Urothelium cell line (cell line): ENCODE measurements at places on chromosomes 3 and 15.
A peak's percentile ranks its signal among the peaks of the same experiment; 100 is the strongest.

GRCh38 chr3:194740859-194741491 is 55.3 kb downstream of the FAM43A start:
- peak; percentile 84 for DNase-seq

DNA sequence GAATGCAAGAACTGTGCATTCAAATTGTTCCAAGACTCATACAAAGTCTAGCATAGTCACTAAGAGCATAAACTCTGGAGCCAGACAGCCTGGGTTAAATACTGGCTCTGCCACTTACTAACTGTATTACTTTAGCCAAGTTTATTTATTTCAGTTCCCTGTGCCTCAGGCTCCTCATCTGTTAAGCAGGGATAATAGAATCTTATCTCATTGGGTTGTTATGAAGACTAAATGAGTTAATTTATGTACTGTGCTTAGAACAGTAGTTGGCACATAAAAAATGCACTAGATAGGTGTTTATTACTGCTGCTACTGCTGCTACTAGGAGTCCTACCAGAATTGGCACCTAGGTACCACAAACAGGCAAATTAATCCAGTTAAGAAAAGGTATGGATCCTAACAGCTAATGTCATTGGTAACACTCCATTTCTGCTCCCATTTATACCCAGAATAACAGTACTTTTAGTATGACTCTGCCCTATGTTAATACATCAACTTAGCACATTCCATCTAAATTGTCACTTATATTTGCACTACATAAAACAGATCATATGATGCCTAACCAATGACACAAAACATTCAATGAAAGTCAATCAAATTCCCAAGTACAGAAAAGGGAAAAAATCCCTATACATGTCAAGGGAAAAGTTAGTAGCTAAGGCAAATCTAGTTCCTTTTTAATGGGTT is 45.7 kb downstream of the GSK3B start:
- DNase-seq = no peak

DNA sequence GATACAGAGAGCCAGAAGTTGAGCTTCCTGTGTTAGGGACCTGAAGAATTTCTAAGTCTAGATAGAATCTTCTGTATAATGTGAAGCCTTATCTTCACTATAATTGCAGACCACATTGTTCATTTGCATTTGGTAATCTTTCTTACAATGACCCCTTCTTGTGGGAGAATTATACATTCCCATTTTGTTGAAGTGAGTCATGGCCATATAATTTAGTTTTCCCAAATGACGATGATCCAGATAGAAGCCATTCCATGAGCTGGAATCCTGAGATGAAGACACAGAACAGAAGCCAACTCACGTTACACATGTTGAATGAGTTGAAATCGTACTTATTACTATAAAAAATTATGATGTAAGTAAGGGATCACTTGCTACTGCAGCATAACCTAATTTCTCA is 187.8 kb downstream of the TUSC7 start:
- DNase-seq = no peak

DNA sequence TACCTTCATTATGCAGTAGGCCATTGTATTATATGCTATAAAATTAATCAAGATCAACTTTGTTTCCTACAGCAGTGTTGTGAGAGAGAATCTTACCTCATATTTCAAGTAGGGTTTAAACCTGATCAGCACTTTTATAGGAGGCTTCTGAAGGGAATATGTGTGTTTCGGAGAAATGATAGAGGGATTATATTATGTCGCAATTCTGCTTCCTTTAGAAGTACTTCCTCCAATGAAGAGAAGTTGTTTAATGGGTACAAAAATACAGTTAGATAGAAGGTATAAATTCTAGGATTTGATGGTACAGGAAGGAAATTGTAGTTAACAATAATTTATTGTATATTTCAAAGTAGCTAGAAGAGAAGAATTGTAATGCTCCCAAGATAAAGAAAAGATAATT is 54.9 kb downstream of the NSUN3 start:
- DNase-seq = no peak

- no peak for DNase-seq
Observed at GRCh38 chr15:81968691-81969090, 77.1 kb downstream of the MEX3B start.

DNA sequence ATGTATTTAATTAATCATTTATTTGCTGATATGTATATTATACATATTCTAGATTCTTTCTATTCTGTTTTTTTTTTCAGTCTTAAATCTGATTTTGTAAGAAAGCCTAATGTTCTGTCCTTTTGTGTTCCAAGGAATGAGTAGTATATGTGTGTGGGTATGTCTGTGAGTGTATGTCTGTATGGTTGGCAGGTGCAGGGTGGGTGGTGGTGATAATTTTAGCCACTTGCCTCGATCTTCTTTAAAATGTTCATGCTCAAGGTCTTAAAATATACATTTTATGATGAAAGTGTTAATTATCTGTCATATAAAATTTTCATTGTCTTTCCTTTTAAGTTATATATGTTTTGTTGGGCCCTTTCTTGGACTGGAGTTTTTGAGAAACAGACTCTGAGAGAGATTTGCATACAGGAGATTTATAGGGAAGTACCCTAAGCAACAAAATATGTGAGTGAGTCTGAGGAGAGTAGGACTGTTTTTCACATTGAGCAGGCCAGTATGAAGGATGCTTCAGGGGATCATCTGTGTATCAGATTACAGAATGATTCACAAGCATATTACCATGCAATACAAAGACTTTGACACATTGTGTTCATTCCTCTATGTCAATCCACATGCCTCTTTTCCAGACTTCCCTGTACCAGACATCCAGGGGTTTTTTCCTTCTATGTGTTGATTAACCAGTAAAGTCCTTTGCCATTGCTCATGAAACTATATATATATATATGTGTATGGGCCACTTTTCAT is 211.0 kb upstream of the DPPA4 start:
- DNase-seq = no peak

DNA sequence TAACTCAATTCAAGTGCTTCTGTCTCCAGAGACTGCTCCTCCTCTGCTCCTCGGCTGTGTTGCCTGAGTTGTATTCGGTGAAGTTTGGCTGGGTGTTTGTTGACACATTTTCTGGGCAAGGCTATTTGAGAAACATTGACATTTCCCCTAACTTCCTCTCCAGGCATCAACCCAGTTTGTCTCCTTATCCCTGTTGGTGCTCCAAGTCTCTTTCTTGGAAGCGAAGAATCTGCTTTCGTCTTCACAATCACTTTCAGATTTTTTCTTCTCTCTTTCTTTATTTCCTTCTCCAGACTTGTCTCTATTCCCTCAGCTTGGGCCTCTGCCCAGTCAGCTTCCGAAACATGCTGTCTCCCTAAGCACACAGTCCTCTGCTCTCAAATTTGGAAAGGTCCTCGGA is 84.7 kb downstream of the ETV5 start:
- DNase-seq = no peak

- DNase-seq = no peak
Observed at GRCh38 chr3:32499585-32499984, 3.1 kb downstream of the CMTM6 start.

DNA sequence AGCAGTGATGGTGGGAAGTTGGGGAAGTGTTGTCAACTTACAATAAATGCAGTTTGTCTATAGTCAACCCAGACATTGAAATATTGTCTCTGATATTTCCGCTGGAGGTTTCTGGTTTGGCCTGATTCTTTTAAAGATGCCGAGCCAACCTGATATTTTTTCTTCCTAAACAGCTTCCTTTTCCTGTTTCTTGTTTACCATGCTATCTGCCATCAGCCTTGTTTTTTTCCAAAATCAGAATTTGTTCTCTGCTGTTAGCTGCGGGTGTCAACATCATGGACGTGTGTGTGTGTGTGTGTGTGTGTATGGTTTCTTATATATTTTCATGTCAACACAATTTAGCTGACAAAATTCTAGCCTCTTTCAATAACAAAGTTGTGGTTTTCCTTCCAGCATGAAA is 41.2 kb upstream of the XCR1 start:
- DNase-seq = no peak

DNA sequence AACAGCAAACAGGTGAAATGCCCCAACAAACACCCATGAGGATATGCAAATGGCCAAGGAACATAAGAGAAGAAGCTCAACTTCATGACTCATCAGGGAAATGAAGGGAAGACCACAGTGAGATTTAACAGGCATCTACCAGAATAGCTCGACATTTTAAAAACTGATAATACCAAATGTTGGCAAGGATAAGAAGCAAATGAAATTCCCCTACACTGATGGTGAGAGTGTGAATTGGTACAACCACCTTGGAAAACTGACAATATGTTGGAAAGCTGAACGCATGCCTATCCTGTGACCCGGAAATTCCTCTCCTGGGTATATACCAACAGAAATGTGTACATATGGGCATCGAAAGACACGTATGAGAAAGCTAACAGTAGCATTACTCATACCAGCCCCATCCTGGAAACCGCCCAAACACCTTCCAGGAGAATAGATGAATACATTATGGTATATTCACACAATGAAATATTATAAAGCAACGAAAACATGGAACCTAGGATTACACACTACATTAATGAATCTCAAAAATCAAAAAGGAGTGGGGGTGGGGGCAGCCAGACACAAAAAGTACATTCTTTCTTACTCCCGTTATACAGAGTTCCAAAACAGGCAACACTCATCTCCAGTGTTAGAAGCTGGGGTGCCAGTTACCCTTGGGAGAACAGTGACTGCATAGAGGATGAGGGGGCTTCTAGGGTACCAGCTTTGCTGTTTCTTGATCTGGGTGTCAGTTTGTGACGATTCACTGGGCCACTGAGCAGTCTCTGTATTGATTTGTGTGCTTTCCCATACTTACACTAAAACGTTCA is 16.9 kb downstream of the RFTN1 start:
- DNase-seq = no peak

DNA sequence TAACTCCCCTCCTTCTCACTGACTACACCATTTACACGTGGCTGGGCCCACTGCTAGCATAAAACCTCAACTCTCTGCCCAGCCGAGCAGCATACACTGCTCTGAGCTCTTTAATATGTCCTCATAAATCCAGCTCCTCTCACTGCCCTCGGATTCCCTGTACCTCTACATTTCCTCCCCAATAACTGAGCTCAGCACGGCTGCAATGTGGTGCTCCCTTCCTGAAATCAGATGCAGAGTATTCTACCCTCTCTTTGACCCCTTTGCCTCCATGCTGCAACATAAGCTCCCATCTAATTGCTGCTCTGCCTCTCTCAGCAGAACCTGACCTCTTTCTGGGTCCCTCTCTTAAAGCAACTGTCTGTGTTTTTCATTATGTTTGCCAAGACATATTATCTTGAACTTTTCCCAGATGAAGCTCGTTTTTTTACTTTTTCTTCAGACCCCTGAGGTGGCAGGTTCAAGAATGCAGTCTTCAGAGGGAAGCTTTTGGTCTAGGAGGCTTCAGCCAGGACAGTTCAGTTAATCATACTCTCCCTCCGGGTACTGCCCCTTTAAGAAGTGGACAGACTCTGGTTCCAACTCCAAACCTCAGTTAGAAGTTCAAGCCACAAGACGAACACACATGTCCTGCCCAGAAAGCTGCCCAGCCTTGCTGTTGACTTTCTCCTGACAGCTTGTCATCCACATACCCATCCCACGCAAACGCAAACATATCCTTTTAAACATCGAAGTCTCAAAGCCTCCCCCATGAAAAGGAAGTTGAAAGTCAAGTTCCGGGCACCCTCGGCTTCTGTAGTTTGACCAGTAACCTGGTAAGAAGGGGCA is 81.1 kb upstream of the NEO1 start:
- peak; percentile 11 for DNase-seq

DNA sequence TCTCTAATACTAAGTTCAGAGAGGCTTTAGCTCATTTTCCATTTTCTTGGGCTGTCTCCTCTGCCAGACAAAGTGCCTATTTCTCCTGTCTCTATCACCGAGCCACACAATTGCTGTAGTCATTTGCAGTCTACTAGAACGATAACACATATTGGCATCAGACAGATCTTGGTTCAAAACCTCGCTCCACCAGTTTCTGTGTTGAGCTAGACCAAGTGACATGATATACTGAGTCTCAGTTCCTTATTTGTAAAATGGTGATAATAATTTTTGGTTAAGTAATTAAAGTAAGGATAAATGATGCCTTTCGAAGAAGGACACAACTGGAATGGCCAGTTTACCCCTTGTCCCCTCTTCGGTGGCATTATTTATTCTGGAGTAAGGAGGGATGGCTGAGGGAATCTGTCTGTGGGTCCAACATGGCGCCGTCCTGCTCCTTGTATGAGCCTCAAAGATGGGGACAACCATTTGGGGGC is 398 bp upstream of the RAB7A start:
- DNase-seq = no peak

GRCh38 chr3:63230146-63230545 is 48.0 kb upstream of the SYNPR start:
- no peak for DNase-seq

DNA sequence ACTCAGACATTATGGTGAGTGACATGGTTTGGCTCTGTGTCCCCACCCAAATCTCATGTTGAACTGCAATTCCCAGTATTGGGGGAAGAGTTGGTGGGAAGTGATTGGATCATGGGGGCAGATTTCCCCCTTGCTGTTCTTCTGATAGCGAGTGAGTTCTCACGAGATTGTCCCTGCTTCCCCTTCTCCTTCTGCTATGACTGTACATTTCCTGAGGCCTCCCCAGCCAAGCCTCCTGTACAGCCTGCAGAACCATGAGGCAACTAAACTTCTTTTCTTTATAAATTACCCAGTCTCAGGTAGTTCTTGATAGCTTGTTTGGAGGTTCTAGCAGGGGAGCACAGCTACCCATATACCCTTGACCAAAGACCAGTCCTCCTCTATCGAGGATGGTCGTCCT is 45.9 kb downstream of the ADAM10 start:
- no peak for DNase-seq

DNA sequence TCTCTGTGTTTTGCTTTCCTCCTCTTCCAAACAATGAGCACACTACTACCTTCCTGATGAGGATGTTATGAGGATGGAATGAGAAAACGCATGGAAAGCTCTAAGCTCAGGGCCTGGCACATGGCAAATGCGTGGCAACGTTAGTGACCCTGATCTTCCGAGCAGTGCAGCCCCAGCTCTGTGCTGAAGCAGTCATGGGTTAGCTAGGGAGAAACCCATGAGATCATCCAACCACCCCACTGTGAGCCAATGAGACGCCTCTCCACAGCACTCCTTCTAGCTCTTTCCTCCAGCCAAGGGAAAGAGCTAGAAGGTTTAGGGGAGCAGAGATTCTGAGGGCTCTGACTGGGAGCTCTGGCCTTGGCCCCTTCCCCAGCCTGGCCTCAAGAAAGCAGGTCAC is 4.5 kb downstream of the CPN2 start:
- no peak for DNase-seq

- DNase-seq = no peak
Observed at GRCh38 chr15:67512933-67513714, 7.8 kb upstream of the C15orf61 start.

- DNase-seq = peak; percentile 71
Observed at GRCh38 chr3:53046171-53047170, 598 bp upstream of the SFMBT1 start.

DNA sequence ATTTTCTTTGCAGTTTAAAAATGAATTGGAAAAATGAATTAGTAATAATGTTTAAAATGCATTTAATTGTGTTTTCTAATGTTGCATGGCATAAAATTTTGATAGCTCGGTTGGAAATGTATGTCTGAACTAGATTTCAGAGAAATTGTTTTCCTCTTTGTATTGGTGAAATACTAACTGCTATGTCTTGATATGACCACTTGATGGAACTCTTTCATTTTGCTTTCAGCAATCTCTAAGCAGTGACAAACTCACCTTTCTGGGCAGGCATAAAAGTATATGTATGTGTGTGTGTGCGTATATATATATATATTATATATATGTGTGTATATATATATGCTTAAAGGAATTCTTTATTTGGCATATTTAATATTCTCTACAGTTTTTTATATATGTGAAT is 239.3 kb upstream of the ZNF717 start:
- DNase-seq = no peak
